ENCODE measurements at places on chromosomes 7 and 10. TPM values are rescaled to one million over a fixed set of nuclear protein-coding genes. Genes with fewer than 3 reads are reported as not detected.

DNA sequence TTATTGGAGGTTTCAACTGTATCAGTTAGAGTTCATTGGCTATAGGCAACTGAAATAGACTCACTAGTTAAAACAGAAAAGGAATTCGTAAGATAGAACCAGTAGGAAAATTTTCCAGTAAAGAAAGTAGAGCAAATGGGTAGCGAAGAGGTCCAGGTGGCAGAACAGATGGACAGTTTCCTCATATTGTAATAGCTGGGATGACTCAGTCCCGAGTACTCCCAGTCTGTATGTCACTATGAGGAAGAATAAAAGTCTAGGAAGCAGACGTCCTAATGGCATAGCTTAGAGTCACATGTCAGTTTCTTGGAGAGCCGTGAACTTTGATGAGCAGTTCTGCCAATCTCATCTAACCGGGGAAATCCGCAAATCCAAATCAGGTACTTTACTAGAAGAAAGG, 95.3 kb downstream of the RNF32 start:
- DNase-seq, result no peak

DNA sequence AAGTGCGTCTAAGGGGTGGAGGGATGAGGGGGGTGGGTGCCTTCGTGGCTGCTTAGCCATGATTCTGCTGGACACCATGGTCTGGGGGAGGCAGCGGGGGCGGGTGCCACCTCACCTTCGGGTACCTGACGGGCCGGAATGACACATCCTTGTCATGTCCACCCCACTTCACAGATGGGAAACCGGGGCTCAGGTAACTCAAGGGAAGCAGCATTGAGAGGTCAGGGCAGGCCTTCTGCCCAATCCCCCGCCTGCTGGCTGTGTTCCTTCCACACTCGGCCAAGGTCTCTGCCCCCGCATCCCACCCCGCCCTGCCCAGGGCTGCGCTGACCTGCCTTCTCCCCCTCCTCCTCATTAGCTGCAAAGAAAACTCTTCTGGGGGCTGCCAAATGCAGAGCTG, 598.0 kb downstream of the PTPRN2 start:
- no peak for DNase-seq

DNA sequence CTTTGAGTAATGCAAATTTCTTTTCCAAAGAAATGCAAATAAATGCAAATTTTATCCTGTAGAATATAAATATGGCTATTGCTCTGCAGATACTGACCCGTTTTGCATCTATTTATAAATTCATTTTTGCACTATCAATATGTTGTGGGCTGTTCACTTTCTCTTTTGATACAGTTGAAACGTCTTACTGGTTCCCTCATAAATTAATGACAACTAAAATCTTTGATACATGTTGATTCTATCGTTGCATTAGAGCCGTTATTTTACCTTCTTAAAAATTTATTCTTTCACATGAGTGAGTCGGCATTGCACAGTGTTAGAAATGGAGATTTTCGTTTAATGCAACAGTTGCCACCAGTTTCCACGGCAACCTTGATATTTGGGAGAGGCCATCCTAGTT, 689.3 kb upstream of the FOXK1 start:
- no peak for DNase-seq

DNA sequence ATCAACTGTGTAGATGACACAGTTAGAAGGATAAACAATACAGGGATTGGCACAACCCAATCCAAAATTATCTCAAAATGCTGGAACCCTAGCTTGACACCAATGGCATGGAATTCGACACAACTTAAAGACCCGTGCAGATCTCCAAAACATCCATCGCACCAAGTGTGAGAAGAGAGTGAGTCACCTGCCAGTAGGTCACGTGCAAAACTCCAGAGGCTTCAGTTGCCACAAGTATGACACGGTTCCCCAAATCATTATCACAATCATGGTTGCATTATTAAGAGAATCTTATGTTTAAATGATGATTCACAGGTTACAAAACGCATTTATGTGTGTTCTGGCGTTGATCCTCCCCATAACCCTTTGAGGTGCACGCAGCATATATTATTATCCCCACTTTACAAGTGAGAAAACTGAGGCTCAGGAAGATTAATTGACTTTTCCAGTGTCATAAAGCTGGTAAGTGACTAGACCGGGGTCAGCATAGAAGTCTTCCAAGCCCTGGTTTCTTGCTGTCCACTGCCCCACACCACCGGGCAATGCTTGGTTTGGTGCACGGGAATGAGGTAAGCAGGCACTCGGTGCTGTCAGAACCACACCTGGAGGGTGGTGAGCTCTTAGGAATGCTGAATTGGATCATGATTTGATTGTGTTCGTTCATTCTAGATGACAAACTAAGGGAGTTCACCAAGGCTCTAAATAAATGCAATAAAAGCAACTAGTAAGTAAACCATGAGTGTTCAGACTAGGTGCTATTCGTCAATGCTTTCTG, 23.6 kb upstream of the STK17A start:
- DNase-seq, result peak; percentile 57

DNA sequence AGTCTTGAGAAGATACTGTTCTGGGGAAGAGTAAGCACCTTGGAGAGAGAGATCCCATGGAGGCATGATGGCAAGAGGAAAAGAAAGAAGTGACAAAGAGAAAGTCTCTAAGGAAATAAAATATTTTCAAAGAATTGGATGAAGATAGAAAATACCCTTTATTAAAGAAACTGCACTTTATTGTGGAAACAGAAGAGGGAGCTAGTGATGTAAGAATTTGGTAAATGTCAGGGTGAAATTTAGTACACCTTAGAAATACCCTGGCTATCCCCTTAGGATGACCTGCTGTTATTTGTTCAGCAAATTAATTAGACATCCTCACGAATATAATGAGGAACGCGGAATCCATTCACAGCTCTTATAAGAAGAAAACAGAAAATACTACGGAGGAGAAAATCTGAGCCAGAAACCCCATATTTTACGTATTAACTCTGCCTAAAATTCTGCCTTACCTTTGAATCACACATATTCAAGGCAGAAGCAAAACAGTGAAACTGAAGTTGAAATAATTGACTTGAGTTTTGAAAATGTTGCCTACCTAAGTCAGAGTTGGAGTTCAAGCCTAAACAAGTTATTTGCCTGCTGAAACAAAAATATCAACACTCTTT, 90.7 kb downstream of the TFPI2 start:
- no peak for DNase-seq

DNA sequence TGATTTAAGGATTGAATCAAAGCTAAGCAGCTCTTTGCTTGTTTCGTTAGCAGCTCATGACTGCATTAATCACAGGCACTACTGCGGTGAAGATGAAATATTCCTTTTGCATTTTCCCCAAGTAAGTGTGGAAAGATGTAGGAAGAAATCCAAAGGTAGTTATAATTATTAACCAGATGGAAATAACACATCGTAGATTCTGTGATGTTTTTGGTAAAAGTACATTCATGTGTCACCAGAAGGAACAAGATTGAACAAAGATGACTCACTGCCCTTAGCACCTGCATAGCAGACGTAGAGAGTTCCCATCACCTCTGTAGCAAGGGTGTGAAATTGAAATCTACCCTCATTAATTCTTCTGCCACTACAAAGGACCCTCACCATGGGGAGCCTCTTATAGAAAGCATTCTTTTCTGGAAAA, 37.1 kb downstream of the SMURF1 start:
- DNase-seq, result no peak

The ABCB1 gene
- 11.8 TPM for total RNA-seq

The FAM180A gene
- not detected for total RNA-seq

The SEMA3D gene
- 0.95 TPM for total RNA-seq

The ANXA8L1 gene
- 26.7 TPM for total RNA-seq

The INA gene
- total RNA-seq, result 0.46 TPM

The SLC16A12 gene
- total RNA-seq, result 0.06 TPM
